ENCODE measurements at places on chromosomes 1 and 21.

DNA sequence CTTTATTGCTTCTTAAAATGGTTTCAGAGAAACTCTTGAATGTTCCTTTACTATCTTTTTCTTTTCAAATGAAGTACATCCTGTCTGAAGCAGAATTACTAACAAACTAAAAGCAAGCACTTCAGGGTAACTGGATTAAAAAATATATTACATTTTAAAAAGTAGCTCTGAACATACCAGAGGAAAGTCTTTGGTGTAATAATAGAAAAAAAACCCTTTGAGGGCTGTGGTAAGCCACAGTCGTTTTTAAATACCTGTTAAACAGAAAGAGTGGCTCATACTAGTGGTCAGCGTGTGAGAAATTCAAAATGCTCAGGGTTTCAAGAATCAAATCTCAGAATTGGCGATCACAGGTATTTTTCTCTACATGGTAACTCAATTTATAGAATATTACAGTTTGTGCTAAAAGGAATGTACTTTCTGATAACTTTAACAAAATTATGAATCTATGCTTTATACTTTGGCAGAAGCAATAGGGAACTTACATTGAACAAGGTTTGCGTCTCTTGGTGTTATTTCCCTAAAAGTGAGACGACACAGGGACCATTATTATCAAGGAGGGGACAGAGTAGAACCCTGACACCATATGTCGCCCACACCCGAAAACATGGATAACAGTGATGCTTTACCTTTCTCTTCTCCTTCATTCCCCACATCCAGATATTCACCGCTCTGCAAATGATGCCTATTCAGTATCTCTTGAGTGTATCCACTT lies 97.0 kb upstream of the DPH5 start:
- no peak for DNase-seq

DNA sequence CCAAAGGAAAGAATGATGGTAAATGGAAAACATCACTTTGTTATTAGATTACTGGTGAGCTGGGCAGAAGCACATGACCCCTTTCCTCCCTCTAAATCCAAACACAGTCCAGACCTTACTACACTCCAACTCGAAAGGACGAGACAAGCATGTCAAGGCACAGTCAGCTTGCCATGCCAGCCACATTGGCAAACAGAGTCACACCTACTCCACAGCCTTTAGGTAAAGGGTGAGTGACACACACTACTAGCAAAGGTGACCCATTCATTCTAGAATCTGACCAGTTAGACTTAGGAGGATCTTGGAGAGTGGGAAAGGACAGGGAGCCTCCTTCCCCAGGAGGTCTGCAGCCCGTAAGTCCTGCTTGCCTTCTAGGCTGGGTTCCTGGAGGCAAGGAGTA lies 3.0 kb downstream of the SLC44A3 start:
- no peak for DNase-seq

GRCh38 chr21:42695697-42696380 lies 42.4 kb downstream of the PDE9A start:
- DNase-seq = no peak

DNA sequence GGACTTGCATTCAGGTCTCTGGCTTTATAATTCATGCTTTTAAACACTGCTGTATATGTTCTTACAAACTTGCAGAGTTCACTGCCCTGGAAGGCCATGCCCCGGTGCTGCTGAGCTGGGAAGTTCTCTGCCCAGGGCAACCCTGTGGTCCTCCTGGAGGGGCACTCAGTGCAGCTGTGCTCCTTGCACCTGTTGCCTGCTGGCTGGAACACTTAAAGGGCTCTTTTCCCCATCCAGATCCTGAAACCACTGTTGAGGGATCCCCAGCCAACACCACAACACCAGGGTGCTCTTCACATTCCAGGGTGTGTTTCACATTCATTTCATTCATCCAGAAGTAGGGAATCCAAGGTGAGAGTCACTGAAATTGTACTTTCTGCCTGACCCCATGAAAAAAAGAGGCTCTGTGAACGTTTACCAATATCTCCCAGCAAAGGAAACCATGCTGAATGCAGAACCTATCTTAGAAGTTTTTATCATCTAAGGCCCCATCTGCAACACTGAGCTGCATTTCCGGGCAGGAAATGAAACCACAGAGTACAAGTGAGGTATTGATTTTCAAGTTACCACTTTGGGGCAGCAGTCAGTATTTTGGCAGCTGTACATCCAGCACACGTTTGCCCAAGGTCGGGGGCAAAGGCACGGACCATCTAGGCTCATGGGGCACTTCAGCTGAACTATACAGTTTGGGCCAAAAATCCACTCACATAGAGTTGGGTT lies 16.4 kb upstream of the KIAA0040 start:
- no peak for DNase-seq

DNA sequence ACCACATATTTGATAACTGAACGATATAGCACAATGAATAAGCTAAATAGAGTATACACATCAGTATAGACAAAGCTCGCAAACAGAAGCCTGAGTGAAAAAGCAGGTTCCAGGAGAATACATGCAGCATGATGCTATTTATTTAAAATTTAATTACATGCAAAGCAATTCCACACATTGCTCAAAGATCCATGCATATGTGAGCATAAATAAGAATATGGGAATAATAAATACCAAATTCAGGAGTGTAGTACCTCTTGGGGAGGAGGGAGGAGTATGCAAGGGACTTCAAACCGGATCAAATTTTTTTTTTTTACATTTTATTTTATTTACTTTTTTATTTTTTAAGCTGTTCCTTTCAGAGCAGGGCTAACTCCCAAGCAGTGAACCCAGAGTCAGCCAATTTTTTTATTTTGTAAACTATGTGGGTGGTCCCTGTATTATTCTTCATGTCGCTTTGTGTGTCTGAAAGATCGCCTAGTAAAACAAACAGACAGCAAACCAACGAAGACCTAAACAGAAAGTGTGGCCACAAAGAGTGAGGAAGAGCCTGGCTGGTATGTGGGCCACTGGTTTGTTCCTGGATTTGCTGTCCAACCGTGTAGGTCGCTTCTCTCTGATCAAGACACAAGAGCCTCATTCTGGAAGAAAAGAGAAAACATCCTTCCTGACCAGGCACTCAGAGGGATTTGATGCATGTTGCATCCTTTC lies 4.2 kb upstream of the SHISAL2A start:
- DNase-seq = no peak

- no peak for DNase-seq
These were observed 48.3 kb upstream of the CR2 start for GRCh38 chr1:207405814-207406213.

GRCh38 chr21:37459575-37459974 lies 93.0 kb downstream of the DYRK1A start:
- no peak for DNase-seq

GRCh38 chr1:30900931-30901560 lies 7.5 kb downstream of the SDC3 start:
- DNase-seq = no peak

- no peak for DNase-seq
These were observed 93.8 kb downstream of the RIPK4 start for GRCh38 chr21:41673071-41673470.

Data from suppressor macrophage treated with lipopolysaccharide for 4 hours (primary cell).